CD4-positive, alpha-beta memory T cell (primary cell): ENCODE measurements at places on chromosomes 1 and 21. TPM values are rescaled to one million over a fixed set of nuclear protein-coding genes. Genes with fewer than 3 reads are reported as not detected.

DNA sequence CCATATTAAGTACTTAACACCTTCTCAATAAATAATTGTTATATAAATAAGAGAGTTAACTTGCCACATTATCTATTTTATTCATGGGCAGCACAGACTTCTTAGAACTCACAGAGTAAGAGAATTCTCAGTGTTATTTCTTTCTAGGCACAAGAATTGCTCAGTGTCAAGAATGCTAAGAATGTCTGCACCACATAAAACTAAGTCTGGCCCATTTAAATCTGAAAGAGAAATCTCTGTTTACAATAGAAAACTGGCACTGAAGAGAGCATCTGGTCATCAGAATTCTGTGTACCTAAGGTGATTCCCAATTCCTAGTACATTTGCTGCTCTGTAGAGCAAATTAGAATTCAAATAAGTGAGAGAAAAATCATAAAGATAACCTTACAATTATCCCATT, 3.8 kb downstream of the OR10K2 start:
- DNase-seq = no peak
- no peak overlapping the region for H3K27ac ChIP-seq
- no peaks in the 10 kb centered on the region for H3K27me3 ChIP-seq
- no peak overlapping the region for H3K4me3 ChIP-seq
- H3K36me3 ChIP-seq = no peaks in the 10 kb centered on the region

GRCh38 chr21:15330872-15331271, 266.1 kb upstream of the NRIP1 start:
- no peaks in the 10 kb centered on the region for H3K36me3 ChIP-seq
- H3K4me3 ChIP-seq = no peak overlapping the region
- no peaks in the 10 kb centered on the region for H3K27me3 ChIP-seq
- H3K4me1 ChIP-seq = no peaks in the 10 kb centered on the region

Gene DCST2
- total RNA-seq = 4.0 TPM

Gene MYOC
- total RNA-seq = not detected

Gene GIPC2
- 0.28 TPM for total RNA-seq

- H3K36me3 ChIP-seq = no peaks in the 10 kb centered on the region
- no peaks in the 10 kb centered on the region for H3K27me3 ChIP-seq
- no peak overlapping the region for H3K4me3 ChIP-seq
Observed at GRCh38 chr1:214678386-214678785, 75.4 kb downstream of the CENPF start.

Gene CKS1B
- 13.0 TPM for total RNA-seq

DNA sequence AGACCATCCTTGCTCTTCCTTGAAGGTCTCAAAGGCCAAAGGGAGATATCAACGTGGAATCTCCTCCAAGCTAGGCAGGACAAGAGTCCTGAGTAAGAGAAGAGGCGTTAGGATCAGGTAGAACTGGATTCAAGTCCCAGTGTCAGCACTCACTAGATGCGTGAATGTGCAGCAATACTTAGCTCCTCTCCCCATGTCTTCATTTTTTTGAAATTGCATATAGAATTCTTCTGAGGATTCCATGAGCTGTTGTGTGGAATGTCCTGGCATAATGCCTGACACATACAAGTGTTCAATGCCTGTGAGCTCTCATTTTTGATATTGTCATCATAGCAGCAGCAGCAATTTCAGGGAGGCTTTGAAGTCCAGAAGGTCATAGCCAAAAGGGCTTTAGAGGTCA, 333.2 kb downstream of the KCNH1 start:
- DNase-seq = no peak
- no peak overlapping the region for H3K4me3 ChIP-seq
- no peak overlapping the region for H3K27ac ChIP-seq
- no peaks in the 10 kb centered on the region for H3K27me3 ChIP-seq

Gene PODN
- total RNA-seq = not detected

- no peak overlapping the region for H3K27ac ChIP-seq
- peaks cover 6% of the 10 kb centered on the region for H3K4me1 ChIP-seq
- DNase-seq = no peak
- no peaks in the 10 kb centered on the region for H3K36me3 ChIP-seq
- H3K27me3 ChIP-seq = no peaks in the 10 kb centered on the region
- no peak overlapping the region for H3K4me3 ChIP-seq
Observed at GRCh38 chr1:1026599-1027413, 6.9 kb downstream of the AGRN start.

DNA sequence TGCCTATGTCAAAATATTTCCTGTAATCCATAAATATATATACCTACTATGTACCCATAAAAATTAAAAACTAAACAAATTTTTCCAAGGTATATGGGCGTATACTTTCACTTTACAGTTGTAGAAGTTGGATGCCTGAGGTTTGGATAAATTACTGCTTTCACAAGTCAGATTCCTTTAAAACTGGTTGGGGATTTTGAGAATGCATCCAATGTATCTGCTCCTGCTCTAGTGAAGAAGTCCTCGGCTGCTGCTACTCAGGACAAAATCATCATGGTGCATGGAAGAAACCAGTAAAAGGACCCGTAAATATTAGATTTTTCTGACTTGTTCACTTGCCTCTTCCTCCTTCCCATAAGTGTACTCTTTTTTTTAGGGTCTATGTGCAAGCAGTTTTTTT, 841.1 kb downstream of the USP25 start:
- no peak overlapping the region for H3K4me3 ChIP-seq
- no peaks in the 10 kb centered on the region for H3K36me3 ChIP-seq
- DNase-seq = no peak
- H3K27ac ChIP-seq = no peak overlapping the region
- no peaks in the 10 kb centered on the region for H3K4me1 ChIP-seq
- H3K27me3 ChIP-seq = no peaks in the 10 kb centered on the region

- DNase-seq = no peak
- H3K4me1 ChIP-seq = no peaks in the 10 kb centered on the region
- no peaks in the 10 kb centered on the region for H3K36me3 ChIP-seq
- H3K4me3 ChIP-seq = no peak overlapping the region
- H3K27ac ChIP-seq = no peak overlapping the region
Observed at GRCh38 chr1:243325305-243325890, 69.6 kb downstream of the SDCCAG8 start.

DNA sequence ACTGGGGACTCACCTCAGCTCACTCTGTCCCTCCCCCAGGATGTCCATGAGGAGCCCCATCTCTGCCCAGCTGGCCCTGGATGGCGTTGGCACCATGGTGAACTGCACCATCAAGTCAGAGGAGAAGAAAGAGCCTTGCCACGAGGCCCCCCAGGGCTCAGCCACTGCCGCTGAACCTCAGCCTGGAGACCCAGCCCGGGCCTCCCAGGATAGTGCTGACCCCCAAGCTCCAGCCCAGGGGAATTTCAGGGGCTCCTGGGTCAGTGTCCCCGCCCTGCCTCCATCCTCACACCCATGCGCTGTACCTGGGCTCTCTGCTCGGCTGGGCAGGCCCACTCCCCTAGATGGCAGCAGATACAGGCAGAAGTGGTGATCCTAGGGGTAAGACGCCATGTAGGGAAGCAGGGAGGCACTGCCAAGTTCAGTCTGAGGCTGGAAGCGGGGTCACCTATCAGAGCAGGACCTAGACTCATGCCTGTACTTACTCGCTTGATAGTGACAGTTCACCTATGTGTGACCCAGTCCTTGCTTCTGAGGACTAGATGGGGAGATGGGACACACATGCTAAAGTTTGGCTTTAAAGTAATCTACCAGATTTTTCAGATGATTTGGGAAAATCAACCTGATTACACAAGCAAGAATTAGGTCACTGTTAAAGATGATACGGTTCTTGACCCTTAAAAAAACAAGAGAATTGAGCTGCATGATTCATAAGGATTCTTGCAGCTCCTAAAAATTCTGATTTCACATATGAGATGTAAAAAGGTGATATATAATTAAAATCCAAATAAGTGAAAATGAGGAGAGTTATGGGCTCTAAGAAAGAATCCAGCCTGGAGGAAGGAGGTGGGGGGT, 38.7 kb downstream of the ETNK2 start:
- H3K4me1 ChIP-seq = no peaks in the 10 kb centered on the region
- peaks cover 4% of the 10 kb centered on the region for H3K27me3 ChIP-seq
- no peaks in the 10 kb centered on the region for H3K36me3 ChIP-seq
- no peak overlapping the region for H3K27ac ChIP-seq

Gene KRTAP19-1
- total RNA-seq = not detected

DNA sequence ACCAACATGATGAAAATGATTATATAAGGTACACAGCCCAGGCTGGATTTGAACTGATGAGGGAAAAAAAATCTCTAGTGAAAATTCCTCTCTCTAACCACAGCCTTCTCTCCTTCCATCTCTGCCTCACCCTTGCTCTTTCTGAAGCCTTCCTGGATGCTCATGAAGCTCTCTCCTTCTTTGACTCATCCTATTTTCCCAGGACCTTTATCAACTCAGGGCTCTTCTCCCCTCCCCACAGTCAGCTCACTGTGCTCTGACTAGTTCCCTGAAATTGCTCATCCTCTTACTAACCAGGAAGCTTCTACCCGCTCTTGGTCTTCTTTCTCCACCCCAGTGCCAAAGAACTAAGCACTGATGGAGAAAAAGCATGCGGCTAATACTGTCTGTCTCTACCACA, 46.4 kb upstream of the ERG start:
- DNase-seq = no peak
- H3K27me3 ChIP-seq = no peaks in the 10 kb centered on the region
- H3K4me3 ChIP-seq = no peak overlapping the region
- no peaks in the 10 kb centered on the region for H3K4me1 ChIP-seq
- H3K27ac ChIP-seq = no peak overlapping the region

GRCh38 chr1:184160236-184160635, 108.7 kb downstream of the TSEN15 start:
- peaks cover 9% of the 10 kb centered on the region for H3K4me1 ChIP-seq
- no peaks in the 10 kb centered on the region for H3K27me3 ChIP-seq
- peak; percentile 46 for DNase-seq
- no peak overlapping the region for H3K27ac ChIP-seq
- H3K4me3 ChIP-seq = no peak overlapping the region

Gene CBR3
- 9.3 TPM for total RNA-seq

Gene HSF2BP
- total RNA-seq = 0.39 TPM

DNA sequence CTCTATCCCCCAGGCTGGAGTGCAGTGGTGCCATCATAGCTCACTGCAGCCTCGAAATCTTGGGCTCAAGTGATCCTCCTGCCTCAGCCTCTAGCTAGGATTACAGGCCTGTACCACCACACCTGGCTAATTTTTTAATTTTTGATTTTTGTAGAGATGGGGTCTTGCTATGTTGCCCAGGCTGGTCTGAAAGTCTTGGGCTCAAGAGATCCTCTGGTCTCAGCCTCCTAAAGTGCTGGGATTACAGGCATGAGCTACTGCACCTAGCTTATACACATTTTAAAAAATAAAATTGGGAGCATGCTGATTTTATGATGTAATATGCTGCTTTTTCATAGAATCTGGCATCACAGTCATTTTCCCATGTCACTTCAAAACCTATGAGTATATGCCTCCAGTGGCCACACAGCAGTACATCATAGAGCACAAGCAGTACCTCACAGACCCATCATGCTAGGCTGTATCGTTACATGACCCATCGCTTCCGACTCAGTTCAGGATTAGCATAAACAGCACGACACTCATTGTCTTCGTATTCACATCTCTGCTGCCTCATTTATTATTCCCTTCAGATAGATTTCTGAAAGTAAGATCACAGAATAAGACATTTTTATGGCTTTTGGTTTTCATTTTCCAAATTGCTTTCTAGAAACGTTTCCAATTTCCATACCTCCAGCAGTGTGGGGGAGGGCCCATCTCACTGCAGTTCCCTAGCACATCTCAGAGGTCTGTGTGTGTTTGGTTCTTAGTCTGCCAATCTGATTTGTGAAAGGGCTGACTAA, 35.9 kb upstream of the CCSAP start:
- no peaks in the 10 kb centered on the region for H3K4me1 ChIP-seq
- H3K4me3 ChIP-seq = no peak overlapping the region
- no peak overlapping the region for H3K27ac ChIP-seq
- DNase-seq = no peak
- H3K36me3 ChIP-seq = no peaks in the 10 kb centered on the region
